Chondrocyte (in vitro differentiated cells): ENCODE measurements at places on chromosomes 1 and 21.

- DNase-seq, result no peak
These were observed 84.4 kb downstream of the CLEC20A start for GRCh38 chr1:178412400-178412770.

DNA sequence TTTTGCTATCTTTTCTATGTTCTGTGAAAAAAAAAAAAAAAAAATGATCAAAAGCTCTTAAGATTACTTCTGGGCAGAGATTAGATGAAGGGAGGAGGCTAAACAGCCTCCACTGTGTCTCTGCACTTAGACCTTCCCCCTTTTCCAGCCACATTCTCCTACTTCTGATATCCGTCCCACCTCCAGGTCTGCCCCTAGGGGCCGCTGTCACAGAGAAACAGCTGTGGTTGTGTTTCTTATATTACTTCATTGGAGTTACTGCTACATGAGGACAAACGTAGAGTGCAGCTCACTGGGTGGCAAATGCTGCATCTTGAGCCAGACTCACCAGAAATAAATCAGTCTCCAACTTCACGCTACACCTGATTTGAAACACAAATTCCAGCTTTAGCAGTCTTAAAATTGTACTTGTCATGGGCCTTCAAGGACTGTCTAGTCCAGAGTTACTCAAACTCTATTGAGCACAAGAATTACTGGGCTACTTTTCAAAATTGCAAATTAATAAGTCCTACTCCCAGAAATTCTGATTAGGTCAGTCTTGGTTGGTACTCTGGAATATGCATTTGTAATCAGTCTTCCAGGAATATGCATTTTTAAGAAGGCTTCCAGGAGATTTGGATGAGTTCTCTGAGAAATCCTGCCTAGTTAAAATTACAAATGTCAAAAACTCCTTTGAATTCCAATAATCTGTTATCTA lies 125.2 kb upstream of the PTBP2 start:
- no peak for DNase-seq

- no peak for DNase-seq
These were observed 6.5 kb downstream of the KANK4 start for GRCh38 chr1:62312698-62313097.

GRCh38 chr1:21904704-21905520 lies 32.2 kb downstream of the HSPG2 start:
- DNase-seq, result no peak

- no peak for DNase-seq
These were observed 145.4 kb downstream of the SLC30A10 start for GRCh38 chr1:219782929-219783328.

GRCh38 chr1:234683861-234684632 lies 74.1 kb upstream of the IRF2BP2 start:
- no peak for DNase-seq

- DNase-seq, result no peak
These were observed 148.0 kb upstream of the C1orf174 start for GRCh38 chr1:4048076-4048475.

GRCh38 chr1:231919239-231919885 lies 292.8 kb downstream of the DISC1 start:
- no peak for DNase-seq
